Stromal cell of bone marrow (primary cell): ENCODE measurements at places on chromosomes 12 and 14.

GRCh38 chr14:22388669-22389595 lies 200.1 kb downstream of the DAD1 start:
- peak; percentile 73 for DNase-seq

GRCh38 chr14:34776611-34777010 lies 62.2 kb upstream of the CFL2 start:
- no peak for DNase-seq

DNA sequence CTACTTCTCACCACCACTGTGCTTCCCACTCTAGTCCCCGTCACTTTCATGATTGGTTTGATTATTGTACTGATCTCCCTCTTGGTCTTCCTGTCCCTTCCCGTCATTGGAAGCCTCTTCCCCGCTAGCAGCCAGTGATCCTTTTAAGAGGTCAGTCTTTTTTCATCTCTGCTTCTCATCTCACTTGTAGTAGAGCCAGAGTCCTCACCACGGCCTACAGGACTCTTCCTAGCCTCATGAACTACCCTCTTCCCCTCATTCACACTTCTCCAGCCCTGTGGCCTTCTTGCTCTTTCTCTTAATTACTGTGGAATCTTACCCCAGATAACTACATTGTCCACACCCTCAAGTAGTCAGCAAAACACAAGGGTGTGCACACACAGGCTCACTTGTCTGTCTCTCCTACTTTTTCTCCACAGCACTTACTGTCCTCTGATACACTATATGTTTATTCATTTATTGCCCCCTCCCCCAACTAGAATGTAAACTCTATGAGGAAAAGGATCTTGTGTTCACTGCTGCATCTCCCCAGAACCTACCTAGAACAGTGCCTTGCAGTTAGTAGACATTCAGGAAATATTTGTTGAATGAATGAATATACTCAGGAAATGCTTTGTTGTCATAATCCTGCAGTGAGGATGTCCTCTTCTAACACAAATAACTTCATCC lies 66.3 kb downstream of the CKB start:
- DNase-seq: no peak

DNA sequence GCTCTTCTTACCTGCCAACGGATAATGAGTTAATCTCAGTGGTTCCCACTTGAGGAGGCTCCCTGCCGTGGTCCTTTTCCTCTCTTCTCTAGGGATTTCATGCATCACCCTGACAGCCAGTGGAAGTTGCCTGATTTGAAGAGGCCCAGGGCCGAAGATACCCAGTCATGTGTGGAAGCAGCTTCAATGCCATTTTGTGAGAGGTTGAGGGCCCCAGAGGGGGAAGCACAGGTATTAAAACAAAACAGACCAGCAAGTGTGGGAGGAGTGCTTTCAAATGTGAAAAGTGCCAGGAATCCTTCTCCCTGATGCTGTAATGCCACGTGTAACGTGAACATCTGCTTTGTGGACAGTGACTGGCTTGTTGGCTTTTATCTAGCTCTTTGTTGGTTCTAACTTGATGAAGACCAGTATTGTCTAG lies 1.5 kb downstream of the TCP11L2 start:
- DNase-seq: no peak

DNA sequence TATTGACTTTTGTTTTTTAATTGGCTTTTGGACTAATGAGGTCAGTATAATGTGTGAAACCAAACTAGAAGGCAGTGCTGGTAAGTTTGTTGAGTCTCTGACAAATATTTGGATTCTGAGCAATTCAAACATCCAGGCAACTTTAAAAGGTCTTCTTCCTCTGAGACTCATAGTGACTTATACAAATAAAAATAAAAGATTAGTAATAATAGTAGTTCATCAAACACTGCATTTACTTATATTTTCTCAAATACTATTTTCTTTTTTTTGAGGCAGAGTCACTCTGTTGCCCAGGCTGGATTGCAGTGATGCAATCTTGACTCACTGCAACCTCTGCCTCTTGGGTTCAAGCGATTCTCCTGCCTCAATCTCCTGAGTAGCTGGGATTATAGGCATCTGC lies 337.9 kb downstream of the DAD1 start:
- peak; percentile 16 for DNase-seq

DNA sequence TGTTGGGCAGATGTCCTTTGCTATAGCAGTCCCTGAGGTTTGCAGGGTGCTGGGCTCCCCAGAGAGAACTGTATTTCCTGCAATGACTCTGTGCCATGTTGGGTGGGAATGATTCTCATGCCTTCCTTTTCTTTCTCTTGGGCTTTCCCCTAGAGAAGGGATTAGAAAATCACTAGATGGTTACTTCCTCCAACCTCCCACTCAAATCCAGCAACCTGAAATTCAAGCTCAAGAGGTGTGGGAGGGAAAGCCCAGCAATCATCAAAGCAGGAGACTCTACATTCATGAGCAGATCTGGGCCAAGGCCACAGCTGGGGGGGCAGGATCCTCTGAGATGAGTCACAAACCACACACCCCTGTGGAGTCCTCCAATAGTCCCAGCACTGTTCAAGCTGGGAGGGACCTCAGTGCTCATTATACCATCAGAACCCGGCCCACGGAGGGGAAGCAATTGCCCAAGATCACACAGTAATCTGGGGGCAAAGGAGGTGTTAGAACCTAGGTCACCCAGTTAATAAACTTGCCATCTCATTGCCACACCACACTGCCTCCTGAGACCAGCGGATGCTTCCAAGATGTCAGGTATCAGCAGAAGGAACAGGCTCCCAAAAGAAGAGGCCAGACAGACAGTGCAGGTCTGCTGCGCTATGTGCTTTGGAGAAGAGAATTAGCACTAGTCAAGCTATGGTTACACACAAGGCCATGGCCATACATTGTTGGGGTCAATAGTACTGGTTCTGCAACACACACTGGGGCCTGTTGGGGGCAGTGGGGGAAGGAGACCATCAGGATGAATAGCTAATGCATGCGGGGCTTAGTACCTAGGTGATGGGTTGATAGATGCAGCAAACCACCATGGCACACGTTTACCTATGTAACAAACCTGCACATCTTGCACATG lies 65.7 kb downstream of the TTC9 start:
- peak; percentile 59 for DNase-seq

GRCh38 chr14:97441740-97442362 lies 644.7 kb downstream of the VRK1 start:
- no peak for DNase-seq

DNA sequence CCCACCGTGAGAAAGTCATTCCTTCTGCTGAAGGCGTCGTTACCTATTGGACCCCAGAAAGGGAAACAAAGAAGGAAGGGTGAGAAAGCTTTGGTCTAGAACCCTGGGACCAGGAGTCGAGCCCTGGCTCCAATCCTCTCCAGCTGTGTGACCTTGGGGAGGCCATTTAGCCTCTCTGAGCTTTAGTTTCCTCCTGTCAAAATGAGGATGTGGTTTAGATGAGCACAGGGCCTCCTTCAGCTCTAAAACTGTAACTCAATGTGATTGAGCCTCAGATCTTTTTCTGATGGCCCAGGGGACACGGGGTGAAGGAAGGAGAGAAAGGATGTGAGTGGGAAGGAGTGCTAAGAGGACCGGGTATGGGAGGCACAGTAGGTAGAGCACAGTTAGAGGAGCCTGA lies 7.7 kb downstream of the JDP2 start:
- no peak for DNase-seq

DNA sequence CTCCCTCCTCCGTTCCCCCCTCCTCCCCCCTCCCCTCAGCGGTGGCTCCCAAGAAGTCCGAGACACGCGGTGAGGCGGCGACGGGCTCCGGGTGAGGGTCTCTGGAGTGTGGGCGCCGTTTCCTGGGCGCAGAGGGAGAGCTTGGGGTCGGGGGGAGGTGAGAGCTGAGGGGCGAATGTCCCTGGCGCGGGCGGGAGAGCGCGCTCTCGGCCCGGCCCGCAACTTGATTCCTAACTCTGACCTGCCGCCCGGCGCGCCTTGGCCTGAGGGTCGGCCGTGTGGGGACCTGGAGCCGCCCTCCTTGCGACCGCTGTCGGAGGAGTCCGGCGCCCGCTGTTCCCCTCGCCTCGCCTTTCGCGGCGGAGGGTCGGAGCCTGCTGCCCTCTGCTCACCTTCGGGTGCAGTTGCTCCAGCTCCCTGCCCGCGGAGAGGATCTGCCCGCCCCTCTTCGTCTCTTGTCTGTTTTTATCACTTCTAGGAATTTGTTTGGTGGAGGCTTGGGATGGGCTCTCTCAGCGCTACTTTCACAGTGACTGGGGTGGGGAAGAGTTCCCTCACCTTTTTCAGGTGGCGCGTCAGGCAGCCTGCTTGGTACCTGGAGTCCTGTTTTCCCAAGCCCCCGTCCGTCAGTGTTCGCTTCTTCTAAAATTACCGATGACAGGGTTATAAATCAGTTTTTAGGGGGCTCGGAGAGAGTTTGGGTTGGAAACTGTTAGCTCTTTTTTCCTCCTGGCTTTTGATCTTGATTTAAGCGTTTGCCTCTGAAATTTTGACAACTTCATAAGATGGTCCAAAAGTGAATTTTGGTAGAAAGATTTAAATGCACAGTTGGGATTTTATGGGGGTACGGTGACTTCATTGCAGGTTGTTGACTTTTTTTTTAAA lies 495 bp downstream of the ADIPOR2 start:
- no peak for DNase-seq

GRCh38 chr12:6234906-6235305 lies 34.7 kb downstream of the CD9 start:
- no peak for DNase-seq

GRCh38 chr14:103073876-103074728 lies 9.9 kb upstream of the LBHD2 start:
- DNase-seq: no peak

- DNase-seq: no peak
Measured at GRCh38 chr12:3752096-3752709, 706 bp downstream of the CRACR2A start.

DNA sequence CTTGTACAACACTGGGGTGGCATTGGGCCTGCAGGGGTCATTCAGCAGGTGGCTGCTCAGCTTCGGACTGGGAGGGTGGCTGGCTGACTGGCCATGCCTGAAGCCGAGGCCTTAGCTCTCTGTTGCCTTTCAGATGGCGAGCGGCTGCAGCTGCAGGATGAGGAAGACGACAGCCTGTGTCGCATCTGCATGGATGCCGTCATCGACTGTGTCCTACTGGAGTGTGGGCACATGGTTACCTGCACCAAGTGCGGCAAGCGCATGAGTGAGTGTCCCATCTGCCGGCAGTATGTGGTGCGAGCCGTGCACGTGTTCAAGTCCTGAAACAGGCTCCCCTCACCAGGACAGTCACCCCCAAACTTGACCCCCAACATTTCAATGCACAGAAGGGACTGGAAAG lies 23.3 kb downstream of the RNF34 start:
- no peak for DNase-seq

DNA sequence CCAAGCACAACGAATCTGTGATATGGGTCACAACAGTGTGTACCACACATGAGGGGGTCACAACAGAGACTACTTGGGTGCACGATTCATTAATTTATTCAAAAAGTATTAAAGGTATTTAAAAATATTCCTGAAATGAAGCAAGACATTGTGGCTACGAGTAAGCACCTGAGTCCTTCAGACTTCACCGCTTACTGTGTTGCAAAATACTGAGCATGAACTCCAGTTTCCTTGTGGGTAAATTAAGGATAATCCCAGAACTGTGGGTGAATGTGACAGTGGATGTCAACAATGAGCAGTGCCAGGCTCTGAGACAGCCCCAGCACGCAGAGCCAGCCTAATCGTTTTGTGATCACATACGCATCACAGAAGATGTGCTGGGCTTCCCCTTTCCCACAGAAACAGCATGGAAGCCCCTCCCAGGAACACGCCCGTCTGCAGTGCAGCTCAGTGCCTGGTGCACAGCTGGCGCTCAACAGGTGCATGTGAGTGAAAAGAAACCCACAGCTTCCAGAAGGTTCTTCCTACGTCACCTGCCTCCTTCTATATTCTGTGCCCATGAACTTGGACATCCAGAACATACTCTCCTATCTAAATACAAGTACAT lies 29.1 kb downstream of the CDC42BPB start:
- no peak for DNase-seq

DNA sequence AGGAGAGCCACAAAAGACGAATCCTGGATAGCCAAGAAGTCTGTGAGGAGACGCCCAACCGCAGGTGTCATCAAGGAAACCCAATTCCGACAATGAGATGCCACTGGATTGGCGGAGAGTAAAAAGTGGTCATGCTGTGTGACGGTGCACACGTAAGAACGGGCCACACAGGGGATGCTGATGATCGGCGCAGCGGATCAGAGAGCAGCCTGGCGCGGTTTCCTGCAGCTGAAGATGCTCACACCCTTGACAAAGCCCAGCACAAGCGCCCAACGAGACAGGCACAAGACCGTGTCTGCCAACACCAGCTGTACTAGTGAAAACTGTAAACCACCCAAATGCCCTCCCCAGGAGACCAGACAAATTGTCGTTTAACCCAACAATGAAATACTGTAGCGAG lies 55.8 kb downstream of the CCDC85C start:
- no peak for DNase-seq

- no peak for DNase-seq
Measured at GRCh38 chr12:30823764-30824163, 69.0 kb upstream of the CAPRIN2 start.

DNA sequence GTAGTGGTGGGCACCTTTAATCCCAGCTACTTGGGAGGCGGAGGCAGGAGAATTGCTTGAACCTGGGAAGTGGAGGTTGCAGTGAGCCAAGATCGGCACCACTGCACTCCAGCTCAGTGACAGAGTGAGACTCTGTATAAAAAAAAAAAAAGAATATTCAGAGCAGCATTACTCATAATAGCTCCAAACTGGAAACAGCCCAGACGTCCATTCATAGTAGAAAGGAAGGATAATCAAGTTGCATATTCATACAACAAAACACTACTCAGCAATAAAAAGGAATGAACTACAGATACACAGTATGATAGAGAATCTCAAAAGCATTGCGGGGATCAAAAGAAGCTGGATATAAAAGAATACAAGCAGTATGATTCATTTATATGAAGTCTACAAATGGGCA lies 19.1 kb downstream of the TMEM30B start:
- DNase-seq: peak; percentile 75

- DNase-seq: no peak
Measured at GRCh38 chr12:50787618-50788017, 23.7 kb downstream of the ATF1 start.

DNA sequence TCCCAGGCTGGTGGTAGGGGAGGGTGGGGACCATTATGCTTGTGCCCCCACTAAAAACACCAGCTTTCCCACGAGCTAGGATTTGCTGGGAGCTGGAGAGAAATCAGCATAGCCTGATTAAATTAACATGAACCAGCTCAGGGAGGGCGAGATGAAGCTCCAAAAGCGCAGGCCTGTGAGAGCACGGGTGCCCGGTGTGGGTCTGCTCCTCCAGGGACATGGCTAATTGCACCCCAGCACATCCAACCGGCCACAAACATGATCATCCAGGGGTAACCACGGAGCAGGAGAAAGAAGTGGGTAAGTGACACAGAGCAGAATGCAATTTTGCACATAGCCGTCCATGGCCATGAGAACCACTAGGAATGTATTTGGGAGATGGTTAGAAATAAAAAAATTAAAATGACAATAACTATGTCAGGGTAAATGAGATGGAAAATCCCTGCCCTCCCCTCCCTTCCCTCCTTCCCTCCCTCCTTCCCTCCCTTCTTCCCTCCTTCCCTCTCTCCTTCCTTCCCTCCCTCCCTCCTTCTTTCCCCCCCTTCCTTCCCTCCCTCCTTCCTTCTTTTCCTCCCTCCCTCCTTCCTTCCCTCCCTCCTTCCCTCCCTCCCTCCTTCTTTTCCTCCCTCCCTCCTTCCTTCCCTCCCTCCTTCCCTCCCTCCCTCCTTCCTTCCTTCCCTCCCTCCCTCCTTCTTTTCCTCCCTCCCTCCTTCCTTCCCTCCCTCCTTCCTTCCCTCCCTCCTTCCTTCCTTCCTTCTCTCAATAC lies 26.9 kb downstream of the CLMN start:
- no peak for DNase-seq

- no peak for DNase-seq
Measured at GRCh38 chr12:93836620-93837260, 159.6 kb downstream of the CRADD start.
